ENCODE measurements at places on chromosomes 2 and 18.
A peak's percentile ranks its signal among the peaks of the same experiment; 100 is the strongest.

DNA sequence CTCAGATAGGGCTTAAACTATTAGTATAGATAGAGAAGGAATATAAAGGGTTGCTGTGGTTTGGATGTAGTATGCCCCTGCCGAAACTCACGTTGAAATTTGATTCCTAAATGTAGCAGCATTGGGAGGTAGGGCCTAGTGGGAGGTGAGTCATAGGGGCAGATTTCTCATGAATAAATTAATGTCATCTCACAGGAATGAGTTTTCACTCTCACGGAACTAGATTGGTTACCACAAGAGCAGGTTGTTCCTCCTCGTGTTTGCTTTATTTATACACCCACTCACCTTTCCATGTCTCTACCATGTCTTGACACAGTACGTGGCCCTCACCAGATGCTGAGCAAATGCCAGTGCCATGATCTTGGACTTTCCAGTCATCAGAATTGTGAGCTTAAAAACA lies 218.2 kb downstream of the RBM43 start:
- H3K4me3 ChIP-seq: no peak overlapping the region
- H3K27ac ChIP-seq: no peak overlapping the region
- no peaks in the 10 kb centered on the region for H3K27me3 ChIP-seq
- no peaks in the 10 kb centered on the region for H3K4me1 ChIP-seq

- no peak for DNase-seq
- H3K36me3 ChIP-seq: peaks cover 11% of the 10 kb centered on the region
- H3K27ac ChIP-seq: no peak overlapping the region
- H3K4me3 ChIP-seq: no peak overlapping the region
Measured at GRCh38 chr2:88696611-88697010, 5.1 kb downstream of the RPIA start.

DNA sequence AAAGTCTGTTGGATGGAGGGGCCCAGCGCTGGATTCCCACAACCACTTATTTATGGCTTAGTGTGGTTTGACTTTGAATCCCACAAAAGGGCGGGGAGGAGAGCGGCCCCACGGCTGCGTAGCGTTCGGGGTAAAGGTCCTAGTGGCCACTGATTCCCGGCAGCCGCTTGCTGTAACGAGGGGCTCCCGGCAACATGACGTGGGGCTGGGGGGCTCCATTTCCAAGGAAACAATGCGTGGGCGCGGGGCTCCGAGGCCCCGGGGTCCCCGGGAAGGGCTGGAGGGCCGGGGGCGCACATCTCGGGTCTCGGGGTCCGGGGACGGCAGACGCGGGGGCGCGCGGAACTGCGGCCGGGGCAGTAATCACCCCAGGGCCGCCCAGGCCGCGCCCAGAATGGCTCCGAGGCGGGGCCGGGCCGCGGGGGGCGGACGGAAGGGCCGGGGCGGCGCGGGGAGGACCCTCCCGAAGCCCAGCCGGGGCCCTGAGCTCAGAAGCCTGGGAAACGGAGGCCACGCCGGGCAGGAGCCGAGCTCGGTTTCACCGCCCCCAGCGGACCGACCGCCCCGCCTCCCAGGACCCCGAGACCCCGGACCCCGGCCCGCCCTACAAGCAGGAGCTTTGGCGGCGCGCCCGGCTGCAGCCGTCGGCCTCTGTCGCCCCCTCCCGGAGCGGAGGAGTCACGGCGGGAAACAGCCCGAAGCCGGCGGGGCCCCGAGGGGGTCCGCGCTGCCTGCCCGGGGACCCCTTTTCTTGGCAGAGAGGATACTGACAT lies 11.9 kb upstream of the MLPH start:
- peaks cover 6% of the 10 kb centered on the region for H3K27me3 ChIP-seq
- DNase-seq: no peak
- peaks cover 6% of the 10 kb centered on the region for H3K4me1 ChIP-seq

GRCh38 chr2:213065583-213066442 lies 85.6 kb downstream of the IKZF2 start:
- peaks cover 9% of the 10 kb centered on the region for H3K36me3 ChIP-seq
- DNase-seq: no peak
- H3K27ac ChIP-seq: peak overlapping the region; percentile 31
- H3K27me3 ChIP-seq: no peaks in the 10 kb centered on the region

DNA sequence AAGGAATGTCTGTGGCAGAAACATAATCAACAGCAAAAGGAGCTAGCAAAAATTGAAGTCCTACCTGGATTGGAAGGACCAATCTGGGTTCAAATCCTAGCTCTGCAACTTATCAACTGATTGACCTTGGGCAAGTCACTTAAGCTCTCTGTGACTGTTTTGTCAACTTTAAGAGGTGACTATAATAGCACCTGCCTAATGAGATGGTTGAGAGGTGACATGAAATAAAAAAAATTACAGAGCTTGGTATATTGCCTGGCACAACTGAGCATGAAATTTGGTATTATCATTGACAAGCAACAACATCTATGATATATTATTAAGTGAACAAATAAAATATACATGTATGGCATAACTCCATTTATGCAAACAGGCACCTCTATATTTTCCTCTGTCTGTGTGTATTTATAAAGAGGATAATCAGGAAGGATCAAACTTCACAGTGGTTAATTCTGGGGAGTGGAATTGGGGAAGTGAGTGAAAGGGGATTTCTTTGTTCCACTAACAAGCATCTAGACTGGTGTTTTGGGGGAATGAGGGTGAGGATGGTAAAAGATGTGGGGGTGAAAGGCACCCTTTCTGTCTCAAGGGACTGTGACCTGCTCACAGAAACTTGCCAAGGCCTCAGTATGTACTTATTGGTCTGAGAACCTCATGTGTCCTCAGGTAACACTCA lies 132.8 kb upstream of the SERTAD2 start:
- peaks cover 14% of the 10 kb centered on the region for H3K4me1 ChIP-seq
- H3K27ac ChIP-seq: no peak overlapping the region
- H3K36me3 ChIP-seq: no peaks in the 10 kb centered on the region
- H3K27me3 ChIP-seq: no peaks in the 10 kb centered on the region
- no peak overlapping the region for H3K4me3 ChIP-seq

- H3K4me1 ChIP-seq: peaks cover 14% of the 10 kb centered on the region
- H3K4me3 ChIP-seq: peak overlapping the region; percentile 8
- peak; percentile 32 for DNase-seq
- no peaks in the 10 kb centered on the region for H3K27me3 ChIP-seq
Measured at GRCh38 chr18:45749918-45750689, 26.1 kb downstream of the SLC14A1 start.

- H3K27me3 ChIP-seq: no peaks in the 10 kb centered on the region
- no peaks in the 10 kb centered on the region for H3K36me3 ChIP-seq
- H3K27ac ChIP-seq: no peak overlapping the region
Measured at GRCh38 chr2:5587766-5588165, 104.4 kb upstream of the SOX11 start.

GRCh38 chr18:12751891-12752290 lies 49.0 kb downstream of the PSMG2 start:
- DNase-seq: no peak
- no peaks in the 10 kb centered on the region for H3K27me3 ChIP-seq
- no peak overlapping the region for H3K27ac ChIP-seq
- H3K4me1 ChIP-seq: peaks cover 10% of the 10 kb centered on the region

DNA sequence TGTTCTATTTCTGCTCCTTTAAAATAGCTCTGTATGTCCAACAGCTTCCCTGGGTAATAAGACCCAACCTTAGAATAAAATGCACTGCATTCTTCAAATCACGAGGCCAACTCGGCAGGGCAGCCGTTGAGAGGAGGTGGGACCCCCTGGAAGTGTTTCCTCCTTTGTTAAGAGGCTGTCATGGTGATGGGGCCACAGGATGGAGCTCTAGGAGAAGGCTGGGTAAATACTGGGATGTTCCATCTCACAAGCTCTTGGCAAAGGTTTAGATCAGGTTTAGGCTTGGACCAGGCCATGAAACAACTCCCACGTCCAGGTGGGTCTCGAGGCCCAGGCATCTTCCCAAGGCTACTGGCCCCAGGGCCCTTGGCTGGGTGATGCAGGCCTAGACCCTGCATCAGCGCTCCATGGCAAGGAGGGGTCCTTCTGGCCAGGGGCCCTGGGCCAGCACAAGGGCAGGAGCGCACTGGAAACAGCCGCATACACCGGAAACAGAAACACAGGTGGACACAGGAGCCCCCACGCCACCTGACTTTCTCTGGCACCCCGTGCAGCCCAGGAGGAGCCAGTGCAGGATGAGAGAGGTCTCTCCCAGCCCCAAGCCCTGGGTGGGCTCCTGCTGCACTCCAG lies 38.8 kb upstream of the OTOS start:
- H3K36me3 ChIP-seq: no peaks in the 10 kb centered on the region
- no peak for DNase-seq
- no peak overlapping the region for H3K4me3 ChIP-seq
- H3K27me3 ChIP-seq: no peaks in the 10 kb centered on the region

GRCh38 chr2:218631837-218632236 lies 24.1 kb downstream of the PLCD4 start:
- DNase-seq: no peak
- H3K27ac ChIP-seq: no peak overlapping the region
- no peak overlapping the region for H3K4me3 ChIP-seq
- peaks cover 8% of the 10 kb centered on the region for H3K36me3 ChIP-seq
- H3K27me3 ChIP-seq: no peaks in the 10 kb centered on the region

GRCh38 chr2:6973895-6974545 lies 56.8 kb downstream of the RNF144A start:
- no peak overlapping the region for H3K27ac ChIP-seq
- no peaks in the 10 kb centered on the region for H3K4me1 ChIP-seq
- DNase-seq: no peak
- H3K36me3 ChIP-seq: no peaks in the 10 kb centered on the region

- H3K4me1 ChIP-seq: no peaks in the 10 kb centered on the region
- no peak overlapping the region for H3K27ac ChIP-seq
- H3K4me3 ChIP-seq: peak overlapping the region; percentile 71
- H3K27me3 ChIP-seq: no peaks in the 10 kb centered on the region
Measured at GRCh38 chr2:9002313-9002636, 1.2 kb downstream of the MBOAT2 start.

DNA sequence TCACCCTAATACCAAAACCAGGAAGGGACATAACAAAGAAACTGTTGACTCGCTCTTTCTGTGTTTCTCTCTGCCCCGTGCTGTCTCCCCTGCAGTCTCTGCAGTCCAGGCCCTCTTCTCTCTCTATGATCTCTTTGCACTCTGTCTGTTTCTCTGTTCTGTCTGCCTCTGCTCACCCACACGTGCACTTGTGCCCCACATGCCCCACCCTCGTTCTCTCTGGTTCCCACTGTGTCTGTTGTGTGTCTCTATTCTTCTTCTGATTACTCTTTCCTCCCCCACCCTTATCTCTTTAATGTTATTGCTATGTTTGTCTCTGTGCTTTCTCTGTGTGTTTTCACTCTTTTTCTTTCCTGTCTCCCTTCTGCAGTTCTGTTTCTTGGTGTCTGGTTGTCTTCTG lies 54.0 kb downstream of the NAT8 start:
- H3K27ac ChIP-seq: no peak overlapping the region
- H3K27me3 ChIP-seq: no peaks in the 10 kb centered on the region
- no peak overlapping the region for H3K4me3 ChIP-seq
- no peaks in the 10 kb centered on the region for H3K36me3 ChIP-seq
- H3K4me1 ChIP-seq: no peaks in the 10 kb centered on the region

- no peak overlapping the region for H3K4me3 ChIP-seq
- H3K4me1 ChIP-seq: no peaks in the 10 kb centered on the region
- no peak overlapping the region for H3K27ac ChIP-seq
- H3K27me3 ChIP-seq: no peaks in the 10 kb centered on the region
- no peak for DNase-seq
Measured at GRCh38 chr2:195252018-195252417, 405.0 kb upstream of the SLC39A10 start.

GRCh38 chr2:205882806-205883425 lies 200.6 kb downstream of the NRP2 start:
- H3K27me3 ChIP-seq: no peaks in the 10 kb centered on the region
- H3K4me3 ChIP-seq: no peak overlapping the region
- no peaks in the 10 kb centered on the region for H3K4me1 ChIP-seq
- no peak for DNase-seq
- no peak overlapping the region for H3K27ac ChIP-seq

DNA sequence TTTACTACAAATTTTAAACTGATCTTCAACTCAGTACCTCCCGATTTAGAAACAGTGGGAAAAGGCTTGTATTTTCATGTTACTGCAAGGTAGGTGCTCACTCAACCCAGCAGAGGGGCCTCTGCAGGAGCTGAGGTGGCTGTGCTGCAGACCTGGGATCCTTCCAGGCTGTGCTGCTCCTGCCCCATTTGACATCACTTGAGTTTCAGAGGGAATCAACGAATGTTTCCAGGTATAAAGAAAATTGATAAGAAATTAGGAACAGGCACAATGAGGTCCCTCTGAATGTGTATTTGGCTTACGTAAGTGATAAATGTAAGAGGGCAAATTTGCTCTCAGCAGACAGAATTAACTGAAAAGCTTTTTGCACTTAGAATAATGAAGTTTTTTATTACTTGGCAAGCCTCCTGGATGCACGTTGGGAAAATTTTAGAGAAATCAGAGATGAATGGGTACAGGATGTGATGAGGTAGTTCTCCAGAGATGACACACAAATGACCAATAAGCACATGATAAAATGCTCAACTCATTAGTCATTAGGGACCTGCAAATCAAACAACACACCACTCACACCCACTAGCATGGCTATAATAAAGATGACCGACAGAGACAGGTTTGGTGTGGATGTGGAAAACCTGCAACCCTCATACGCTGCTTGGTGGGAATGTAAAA lies 114.0 kb downstream of the NOL10 start:
- no peaks in the 10 kb centered on the region for H3K4me1 ChIP-seq
- no peaks in the 10 kb centered on the region for H3K27me3 ChIP-seq
- DNase-seq: no peak
- no peak overlapping the region for H3K27ac ChIP-seq

DNA sequence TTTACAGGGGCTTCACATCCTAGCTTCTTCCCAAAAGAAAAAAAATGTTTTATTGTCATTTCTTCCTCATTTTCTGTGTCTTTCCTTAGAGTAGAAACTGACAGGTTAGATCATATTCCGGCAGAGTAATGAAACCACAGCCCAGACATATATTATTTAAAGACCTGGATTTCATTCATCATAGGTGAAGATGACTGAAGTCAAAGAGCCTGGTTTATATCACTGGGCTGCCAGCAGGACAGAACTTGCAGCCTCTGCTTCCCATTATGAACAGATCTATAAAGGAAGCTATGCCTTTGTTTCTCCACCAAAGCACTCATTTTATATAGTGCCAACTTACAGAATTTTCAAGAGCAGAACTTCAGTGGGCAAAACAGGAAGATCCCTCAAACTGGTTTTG lies 137.9 kb downstream of the METTL4 start:
- no peaks in the 10 kb centered on the region for H3K36me3 ChIP-seq
- no peaks in the 10 kb centered on the region for H3K4me1 ChIP-seq
- H3K27me3 ChIP-seq: no peaks in the 10 kb centered on the region
- H3K4me3 ChIP-seq: no peak overlapping the region

GRCh38 chr2:113965644-113966043 lies 75.8 kb downstream of the ACTR3 start:
- no peaks in the 10 kb centered on the region for H3K36me3 ChIP-seq
- H3K4me1 ChIP-seq: no peaks in the 10 kb centered on the region
- H3K27me3 ChIP-seq: no peaks in the 10 kb centered on the region
- no peak overlapping the region for H3K27ac ChIP-seq

DNA sequence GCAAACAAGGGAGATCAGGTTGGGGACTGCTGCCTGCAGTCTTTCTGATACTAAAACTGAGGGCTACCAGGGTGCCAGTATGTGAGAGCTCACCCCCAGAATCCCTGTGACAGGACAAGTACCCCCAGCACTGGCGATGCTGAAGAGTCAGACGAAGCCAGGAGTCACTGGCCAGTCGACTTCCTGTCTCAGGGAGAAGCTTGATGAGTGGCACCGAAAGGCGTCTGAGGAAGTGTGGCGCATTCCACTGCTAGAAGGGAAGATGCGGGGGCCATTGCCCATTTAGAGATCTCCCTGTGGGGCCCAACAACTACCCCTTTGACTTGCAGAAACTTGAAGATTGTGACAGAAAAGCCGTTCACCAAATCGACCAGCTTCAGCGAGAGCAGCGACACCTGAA lies 22.0 kb downstream of the MXD1 start:
- no peak for DNase-seq
- H3K27me3 ChIP-seq: no peaks in the 10 kb centered on the region
- H3K36me3 ChIP-seq: peaks cover 21% of the 10 kb centered on the region
